ENCODE measurements at places on chromosomes 5 and 9. TPM values are rescaled to one million over a fixed set of nuclear protein-coding genes. Genes with fewer than 3 reads are reported as not detected.

GRCh38 chr5:42691413-42691937 lies 65.1 kb upstream of the CCDC152 start:
- no peaks in the 10 kb centered on the region for H3K4me1 ChIP-seq

DNA sequence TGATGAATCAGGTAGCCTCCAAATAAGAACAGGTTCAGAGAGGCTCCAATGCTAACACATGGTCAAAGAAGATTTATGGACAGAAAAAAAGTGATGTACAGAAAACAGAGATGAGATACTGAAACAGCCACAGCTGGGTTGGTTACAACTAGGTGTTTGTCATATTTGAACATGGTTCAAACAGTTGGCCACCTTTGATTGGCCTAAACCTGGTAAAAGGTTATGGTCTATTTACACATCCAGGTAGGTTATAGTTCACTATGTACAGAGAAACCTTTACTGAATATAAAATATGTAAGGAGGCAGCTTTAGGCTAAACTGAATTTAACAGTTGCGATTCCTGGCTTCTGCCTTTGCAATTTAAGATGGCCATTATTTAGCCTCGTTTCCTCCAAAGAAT lies 134.0 kb upstream of the ZNF366 start:
- H3K36me3 ChIP-seq, result no peaks in the 10 kb centered on the region
- no peak overlapping the region for H3K4me3 ChIP-seq
- no peak overlapping the region for H3K27ac ChIP-seq
- H3K4me1 ChIP-seq, result no peaks in the 10 kb centered on the region
- no peak for DNase-seq

SLC25A48 gene
- total RNA-seq, result not detected

SHISAL2B gene
- 10.4 TPM for total RNA-seq

ORM2 gene
- not detected for total RNA-seq

All from neural progenitor cell (in vitro differentiated cells).